Lower leg skin (tissue), 4 donors: ENCODE measurements at places on chromosomes 2 and 18.
A peak's percentile ranks its signal among the peaks of the same experiment; 100 is the strongest.

GRCh38 chr2:38793511-38793910 is 15.5 kb downstream of the GEMIN6 start:
- no peak for DNase-seq

GRCh38 chr2:194567661-194568017 is 1089.4 kb upstream of the SLC39A10 start:
- DNase-seq, result no peak

DNA sequence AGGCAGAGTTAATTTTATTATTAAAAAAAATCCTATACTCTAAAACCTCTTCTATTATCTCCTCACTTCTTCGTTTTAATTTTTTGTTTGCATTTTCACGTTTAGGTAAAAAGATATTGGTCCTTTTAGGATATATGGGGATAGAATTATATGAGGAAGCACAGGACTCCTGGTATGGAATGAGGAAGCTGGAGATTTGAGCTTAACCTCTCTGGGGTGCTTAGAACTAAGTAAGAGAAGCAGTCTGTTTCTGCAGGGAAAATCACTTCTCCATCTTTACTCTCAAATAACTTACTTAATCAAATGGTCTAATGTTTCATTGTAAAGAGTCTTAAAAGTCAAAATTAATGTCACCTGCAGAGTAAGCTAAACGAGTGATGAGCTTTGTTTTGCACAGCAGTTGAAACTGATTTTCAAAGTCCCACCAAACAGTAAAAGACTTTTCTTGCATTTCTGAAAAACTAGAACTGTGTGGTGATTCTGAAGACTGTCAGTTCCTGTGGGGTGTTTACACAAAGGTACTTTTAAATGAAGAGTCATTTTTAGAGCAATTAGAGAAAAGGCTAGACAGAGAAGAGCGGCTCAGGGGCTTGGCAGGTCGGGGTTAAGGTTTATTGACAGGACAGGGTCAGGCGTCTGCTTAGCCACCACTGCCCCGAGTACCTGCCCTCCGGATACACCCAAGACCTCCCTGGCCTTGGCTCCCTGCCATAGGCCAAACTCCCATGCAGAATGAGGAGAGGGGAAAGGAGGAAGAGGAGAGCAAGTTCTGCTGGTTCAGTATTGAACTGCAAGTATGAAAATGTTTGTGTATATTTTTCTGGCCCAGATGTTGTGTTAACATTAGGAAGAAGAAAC is 21.6 kb downstream of the METAP1D start:
- no peak for DNase-seq

GRCh38 chr2:98383166-98383565 is 36.9 kb downstream of the CNGA3 start:
- DNase-seq, result peak; percentile 80

- DNase-seq, result no peak
Observed at GRCh38 chr2:171810422-171811244, 83.4 kb downstream of the SLC25A12 start.

DNA sequence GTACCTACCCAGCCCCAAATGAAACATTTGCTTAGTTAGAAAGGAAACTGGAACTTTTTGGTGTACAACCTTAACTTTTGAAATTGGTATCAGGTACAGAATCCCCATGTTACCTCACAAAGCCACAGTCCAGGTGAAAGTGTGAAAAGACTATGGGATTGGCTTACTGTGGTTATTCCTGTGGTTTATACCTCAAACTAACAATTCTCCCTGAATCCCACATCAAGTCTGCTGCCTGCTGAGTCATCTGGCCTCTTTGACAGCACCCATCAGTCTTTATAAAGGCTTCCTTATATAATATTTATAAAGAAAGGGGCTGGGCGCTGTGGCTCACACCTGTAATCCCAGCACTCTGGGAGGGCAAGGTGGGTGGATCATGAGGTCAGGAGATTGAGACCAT is 164.6 kb downstream of the TMEM247 start:
- no peak for DNase-seq

GRCh38 chr2:220962556-220962955 is 609.5 kb downstream of the EPHA4 start:
- DNase-seq, result no peak

GRCh38 chr2:13584020-13584419 is 867.3 kb downstream of the TRIB2 start:
- DNase-seq, result no peak
